ENCODE measurements at places on chromosomes 1 and 21.

DNA sequence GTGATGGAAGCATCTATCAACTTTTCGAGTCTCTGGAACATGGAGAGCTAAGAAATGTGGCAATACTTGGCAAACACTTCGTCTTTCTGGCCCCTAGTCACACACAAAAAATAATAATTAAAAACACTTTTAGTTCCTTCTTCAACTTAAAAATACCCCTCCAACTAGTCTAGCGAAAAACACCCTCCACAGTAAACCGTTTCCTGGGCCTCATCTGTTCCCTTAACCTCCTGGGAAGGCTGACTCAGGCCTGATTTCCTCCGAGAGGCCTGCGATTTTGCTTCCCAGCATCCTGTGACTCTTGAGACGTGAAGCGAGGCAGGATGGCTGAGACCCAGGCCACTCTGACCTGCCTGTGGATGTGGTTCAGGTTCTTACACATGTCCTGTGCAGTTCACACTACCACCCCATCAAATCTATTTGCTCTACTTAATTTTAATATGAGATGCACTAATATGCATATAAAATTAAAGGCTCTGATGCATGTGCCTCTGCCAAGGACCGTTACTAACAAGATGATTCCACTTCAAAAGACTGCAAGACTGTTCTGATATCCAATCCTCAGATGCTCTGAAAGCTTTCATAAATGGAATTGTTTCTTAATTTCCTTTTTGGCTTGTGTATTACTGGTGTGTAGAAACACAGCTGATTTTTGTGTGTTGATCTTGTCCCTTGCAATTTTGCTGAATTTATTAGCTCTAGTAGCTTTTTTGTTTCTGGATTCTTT, 3.5 kb downstream of the NAV1 start:
- DNase-seq = no peak

DNA sequence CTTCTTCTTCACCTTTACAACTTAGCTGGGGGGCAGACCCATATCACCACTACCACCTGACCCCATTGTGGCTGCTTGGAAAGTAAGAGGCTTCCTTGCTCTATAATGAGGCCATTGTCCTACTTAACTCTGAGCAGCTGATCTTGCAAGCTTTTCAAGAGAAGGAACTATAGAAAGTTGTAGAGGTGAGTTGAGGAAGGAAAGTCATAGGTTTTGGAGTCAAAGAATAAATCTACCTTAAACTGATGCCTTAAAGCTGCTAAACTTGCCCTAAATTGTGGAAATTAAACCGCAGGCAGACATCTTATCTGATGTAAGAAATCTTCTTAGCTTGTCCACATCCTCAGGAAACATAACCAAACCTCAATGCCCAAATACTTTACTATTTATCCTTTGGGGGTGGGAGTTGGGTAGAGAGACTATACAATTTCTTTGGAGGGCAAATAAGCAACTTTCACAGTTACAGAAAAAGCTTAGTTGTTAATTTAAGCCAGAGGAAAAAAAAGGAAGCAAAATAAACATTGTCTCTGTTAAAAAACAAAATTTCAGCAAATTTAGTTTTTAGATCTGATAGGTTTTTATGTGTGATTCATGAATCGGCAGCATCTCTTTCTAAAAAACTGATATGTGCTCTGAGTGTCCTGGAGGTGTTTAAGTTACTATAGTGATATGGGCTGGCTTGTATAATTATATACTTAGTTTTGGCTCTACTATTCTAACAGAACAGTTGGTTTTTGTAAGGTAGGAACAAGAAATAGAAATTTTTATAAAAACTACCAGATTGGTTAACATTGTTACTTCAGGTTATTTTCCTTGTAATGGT, 4.7 kb downstream of the IL23R start:
- no peak for DNase-seq

DNA sequence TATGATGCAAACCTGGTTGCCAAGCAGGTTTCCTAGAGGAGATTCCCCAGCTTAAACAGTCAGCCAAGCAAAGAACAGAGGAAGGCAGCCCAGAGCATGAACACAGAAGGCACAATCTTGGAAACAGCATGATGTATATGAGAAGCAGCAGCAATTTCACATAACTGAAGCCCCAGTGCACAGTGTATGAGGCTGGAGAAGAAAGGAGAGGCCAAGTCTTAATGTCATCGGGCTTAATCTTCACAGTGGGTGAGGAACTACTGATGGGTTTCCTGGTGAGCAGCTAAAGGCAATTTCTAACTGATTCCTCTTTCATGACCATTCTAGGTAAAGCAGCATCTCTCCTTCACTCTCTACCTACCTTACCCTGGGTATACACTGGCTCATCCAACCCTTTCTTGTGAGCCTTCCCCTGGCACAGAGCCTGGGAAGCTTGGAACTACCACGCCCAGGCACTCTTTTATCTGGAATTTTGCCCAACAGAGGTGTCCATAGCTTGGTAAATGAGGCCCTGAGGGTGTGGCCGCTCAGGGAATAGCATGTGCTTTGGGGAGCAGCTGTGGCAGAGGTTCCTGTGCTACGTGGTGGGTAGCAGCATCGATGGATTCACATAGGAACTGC, 22.0 kb downstream of the FYB2 start:
- no peak for DNase-seq

DNA sequence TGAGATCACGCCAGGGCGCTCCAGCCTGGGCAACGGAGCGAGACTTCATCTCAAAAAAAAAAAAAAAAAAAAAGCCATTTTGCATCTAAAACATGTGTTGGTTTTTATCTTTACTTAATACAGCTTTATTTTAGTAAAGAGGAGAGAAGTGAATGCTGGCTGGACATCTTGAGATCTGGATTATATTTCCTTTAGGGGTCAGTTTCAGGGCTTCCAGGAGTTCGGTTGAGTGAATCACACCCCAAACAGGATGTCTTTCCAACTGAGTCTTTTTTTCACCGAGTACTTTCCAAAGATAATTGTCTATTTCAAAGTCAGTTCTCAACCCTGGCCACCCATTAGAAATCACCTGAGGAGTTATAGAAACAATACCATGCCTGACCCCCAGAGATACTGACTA, 16.6 kb upstream of the IPP start:
- DNase-seq = no peak

GRCh38 chr21:41976611-41977010, 22.8 kb upstream of the C2CD2 start:
- no peak for DNase-seq

GRCh38 chr1:36669262-36669661, 186.5 kb upstream of the CSF3R start:
- no peak for DNase-seq

DNA sequence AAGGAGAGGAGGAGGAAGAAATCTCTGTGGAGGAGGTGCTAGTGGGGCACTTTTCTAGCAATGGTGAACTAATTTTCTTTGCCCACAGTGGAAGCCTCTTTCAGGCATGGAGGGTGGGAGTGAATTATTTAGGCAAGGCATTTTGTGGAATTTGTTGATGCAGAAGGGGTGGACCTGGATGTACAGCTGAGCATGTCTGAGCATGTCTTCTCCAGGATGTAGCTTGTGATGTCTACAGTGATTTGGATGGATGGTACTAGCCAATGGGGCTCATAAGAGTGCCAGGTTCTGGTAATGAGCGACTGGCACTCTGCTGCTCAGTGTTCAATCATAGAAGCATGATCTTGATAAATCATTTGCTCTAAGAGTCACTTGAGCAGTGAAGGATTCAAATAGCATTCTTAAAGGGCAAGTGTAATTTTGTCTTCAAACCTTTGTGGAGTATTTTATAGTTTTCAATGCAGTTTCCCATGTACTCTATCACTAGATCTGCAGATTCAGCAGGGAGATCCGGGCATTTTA, 153.9 kb upstream of the LMO4 start:
- no peak for DNase-seq

GRCh38 chr1:92755541-92756461, 29.1 kb downstream of the EVI5 start:
- DNase-seq = no peak

- DNase-seq = no peak
Observed at GRCh38 chr1:62428351-62428750, 8.5 kb upstream of the USP1 start.
